ENCODE measurements at places on chromosomes 3 and 15.

DNA sequence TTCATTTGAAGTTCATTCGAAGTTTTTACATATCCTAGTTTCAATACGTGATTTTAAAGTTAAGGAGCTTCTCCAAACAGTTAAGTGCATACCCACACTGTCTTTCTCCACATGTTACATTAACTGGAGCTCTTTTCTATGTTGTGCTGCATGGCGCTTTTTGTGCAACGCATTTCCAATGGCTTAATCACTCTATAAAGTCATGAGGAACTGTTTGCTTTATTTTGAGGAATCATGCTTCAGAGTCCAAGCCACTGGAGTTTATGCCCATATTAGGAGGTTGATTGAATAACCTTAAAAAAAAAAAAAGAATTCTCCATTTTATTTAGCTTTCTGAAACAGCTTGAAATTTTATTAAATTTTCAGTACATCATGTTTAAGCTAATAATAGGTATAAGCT is 109.4 kb upstream of the MBNL1 start:
- DNase-seq = no peak

DNA sequence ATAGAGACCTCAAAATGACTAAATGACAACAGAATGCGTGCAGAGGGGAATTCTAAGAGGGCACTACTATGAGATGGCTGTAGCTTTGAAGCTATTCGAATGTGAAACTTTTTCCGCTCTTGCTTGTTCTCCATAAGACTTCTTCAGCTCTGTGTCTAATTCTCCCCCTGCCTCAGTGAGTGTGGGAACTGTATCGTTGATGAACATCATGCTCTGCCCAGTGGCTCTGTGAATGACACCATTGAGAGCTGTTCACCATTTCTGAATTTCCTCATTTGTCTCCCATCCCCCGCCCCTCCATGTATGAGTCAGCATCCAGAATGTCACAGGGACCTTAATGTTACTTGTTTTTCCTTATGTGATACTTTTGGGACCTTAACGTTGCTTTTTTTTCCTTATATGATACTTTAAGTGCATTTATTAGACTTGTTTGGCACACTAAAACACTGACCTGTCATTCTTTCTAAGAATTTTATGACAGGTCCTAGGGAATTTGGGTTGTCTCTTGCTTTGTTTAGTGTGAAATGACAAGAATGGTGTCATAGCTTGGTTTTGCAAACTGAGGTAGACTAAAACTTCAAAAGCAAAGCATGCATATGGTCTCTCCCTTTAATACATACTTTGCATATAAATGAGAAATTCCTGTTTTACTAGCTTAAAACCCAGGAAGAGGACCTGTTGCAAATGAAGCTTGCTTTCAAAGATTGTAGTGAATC is 99.6 kb downstream of the FNDC3B start:
- DNase-seq = peak; percentile 45

- DNase-seq = no peak
Measured at GRCh38 chr15:70356919-70357318, 259.2 kb upstream of the TLE3 start.

- DNase-seq = no peak
Measured at GRCh38 chr3:186788482-186789370, 5.3 kb downstream of the EIF4A2 start.

- no peak for DNase-seq
Measured at GRCh38 chr3:131223373-131224289, 157.9 kb upstream of the NUDT16 start.

- no peak for DNase-seq
Measured at GRCh38 chr15:27458345-27459084, 487.5 kb downstream of the GABRG3 start.

- no peak for DNase-seq
Measured at GRCh38 chr15:75508840-75509532, 57.5 kb upstream of the SIN3A start.

GRCh38 chr15:31364301-31365031 is 37.8 kb downstream of the KLF13 start:
- DNase-seq = peak; percentile 54

GRCh38 chr15:92667287-92667904 is 11.8 kb upstream of the FAM174B start:
- no peak for DNase-seq

DNA sequence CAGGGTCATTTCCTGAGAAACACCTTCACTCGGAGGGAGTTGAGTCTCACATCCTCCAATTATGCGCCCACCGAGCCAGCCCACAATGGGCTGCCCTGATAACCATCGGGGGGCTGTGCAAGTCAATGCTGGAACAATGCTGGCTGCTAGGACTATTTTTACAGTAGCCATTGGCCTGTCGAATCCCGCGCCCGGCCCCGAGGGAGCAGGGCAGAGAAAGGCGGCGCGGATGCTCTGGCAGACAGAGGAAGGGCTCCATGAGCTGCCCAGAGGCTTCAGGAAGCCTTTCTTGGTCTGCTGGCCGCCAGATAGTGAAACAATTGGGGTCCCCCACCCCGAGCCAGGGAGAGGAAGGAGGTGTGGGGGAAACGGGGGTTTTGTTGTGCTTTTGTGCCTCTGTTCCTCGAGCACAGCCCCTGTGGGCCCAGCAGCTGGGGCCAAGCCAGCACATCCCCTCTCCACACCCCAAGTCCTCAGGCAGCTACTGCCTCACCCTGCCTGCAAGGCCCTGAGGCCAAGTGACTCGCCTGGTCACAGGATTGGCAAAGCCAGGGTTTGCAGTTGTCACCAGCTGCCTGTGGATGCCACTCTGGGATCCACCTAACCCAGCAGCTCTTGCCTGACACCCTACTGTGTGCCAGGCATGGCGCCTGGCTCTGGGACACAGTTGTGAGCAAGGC is 39.0 kb downstream of the SLC6A6 start:
- DNase-seq = no peak

DNA sequence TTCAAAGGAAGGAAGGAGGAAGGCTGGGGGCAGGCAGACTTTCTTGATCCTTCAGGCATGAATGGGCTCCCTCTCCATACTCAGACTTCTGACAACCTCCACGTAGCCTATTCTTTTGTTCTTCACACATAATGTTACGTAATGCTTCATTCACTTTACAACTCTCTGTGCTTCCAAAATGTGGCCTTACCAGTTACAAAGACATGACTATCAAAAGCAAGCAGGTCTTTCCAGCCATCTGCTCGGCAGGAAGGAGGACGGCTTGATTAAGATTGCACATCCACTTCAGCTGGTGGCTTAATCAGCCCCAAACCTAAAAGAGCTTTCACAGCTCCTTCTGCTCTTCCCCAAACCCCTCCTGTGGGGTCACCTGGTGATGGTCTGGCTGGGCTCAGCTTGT is 263.2 kb downstream of the XXYLT1 start:
- DNase-seq = no peak

DNA sequence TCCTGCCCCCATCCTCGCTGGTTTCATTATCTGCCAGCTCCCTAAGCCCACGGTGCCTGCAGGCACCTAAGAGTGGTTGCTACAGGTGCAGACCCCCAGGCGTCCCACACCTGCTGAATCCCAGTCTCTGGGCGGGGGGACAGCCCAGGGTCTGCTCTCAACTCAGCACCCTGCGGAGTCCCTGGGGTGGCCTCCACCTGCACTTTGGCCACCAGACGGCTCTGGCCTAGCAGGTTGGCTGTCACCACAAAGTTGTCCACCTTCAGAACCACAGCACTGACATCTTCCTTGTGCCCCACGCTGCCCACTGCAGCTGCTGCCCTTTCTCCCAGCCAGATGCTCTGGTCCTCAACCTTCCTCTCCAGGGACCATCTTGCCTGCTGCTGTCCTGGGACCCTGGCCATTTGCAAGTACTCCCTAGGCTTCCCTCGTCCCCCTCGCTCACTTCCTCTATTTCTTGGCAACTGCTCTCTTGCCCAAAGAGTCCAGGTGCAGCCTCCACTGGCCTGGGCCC is 34.9 kb upstream of the SNRPA1 start:
- DNase-seq = no peak

- DNase-seq = no peak
Measured at GRCh38 chr3:41650406-41650805, 311.5 kb downstream of the ULK4 start.

- DNase-seq = no peak
Measured at GRCh38 chr3:148309390-148310035, 388.2 kb upstream of the AGTR1 start.

- DNase-seq = no peak
Measured at GRCh38 chr3:29515451-29515850, 234.6 kb downstream of the RBMS3 start.

DNA sequence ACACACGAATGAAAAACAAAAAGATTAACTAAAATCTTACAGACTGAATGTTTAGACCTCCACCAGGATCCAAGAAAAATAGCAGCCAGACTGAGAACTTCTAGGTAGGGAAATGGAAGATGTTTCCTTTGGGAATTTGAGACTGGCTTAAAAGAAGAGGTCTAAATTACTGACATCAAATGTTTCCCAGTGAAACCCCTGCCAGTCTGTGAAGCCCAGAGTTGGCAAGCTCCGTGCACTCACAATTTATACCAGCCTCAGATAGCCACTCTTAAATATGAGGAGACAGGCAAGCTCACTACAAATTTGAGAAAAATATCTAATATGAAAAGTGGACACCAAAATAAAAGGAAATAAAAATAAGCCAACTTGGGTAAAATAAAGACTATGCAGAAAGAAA is 700.5 kb upstream of the ZNF385D start:
- no peak for DNase-seq

DNA sequence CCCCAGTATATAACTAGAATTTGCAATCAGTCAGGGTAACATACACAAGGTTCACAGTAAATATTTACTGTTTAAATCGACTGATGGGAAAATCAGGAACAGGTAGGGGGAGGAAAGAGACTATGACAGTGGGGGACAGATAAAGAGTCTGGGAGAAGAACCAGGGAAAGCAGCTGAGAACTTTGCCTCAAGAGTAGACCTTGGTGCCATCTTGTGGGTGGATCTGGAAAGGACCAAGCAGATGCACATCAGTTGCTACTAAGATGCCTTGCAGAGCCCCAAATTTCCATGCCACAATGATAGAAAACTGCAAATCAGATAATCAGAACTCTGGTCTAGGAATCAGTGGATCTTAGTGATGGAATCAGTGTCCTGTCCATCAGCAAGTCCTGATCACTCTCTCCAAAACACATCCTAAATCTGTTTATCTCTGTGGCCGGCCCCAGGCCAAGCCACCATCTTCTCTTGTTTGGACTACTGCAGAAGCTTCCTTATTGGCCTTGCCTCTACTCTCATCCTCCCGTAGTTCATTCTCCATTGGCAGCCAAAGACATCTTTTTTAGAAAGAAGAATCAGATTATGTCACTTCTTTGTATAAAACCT is 62.7 kb downstream of the PDE8A start:
- peak; percentile 21 for DNase-seq

DNA sequence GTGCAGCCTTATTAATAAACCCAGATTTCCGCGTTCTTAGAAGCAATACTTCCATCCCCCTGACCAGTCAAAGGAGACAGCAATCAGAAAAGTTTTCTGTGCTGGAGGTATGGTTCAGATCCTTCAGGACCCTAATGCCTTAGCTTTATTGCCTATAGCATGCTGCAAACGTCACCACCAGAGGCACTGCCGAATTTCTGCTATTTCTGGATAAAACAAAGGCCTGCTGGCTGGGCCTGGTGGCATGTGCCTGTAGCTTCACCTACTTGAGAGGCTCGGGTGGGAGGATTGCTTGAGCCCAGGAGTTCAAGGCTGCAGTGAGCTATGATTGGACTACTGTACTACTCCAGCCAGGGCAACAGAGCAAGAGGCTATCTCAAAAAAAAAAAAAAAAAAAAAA is 407.2 kb downstream of the FOXP1 start:
- no peak for DNase-seq

DNA sequence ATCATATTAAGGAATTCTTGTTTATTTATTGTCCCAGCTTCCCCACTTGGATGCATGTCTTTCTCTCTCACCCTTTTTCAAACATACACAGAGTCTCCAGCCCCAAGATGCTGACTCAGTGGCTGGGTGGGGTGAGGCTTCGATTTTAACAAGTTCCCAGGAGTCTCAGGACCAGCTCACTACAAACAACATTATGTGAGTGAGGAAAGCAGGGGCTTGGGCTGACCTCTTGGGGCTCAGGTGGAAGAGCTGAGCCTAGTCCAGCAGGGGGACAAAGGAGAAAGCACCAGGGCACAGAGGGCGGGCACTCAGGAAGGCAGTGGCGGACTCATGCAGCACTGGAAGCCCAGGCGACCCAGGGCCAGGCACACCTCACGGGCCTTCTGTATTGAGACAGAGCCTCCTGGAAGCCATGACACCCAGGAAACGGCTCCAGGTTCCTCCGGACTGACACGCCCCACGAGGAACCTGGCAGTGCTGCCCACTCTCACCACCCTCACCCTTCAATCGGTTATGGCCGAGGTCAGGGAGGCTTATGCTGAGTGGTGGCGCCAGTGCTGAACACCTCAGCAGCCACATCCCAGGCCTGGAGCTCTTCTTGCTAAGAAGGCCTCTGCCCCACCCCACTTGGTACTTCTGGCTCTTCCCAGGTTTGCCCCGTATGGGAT is 97.4 kb downstream of the LRIG1 start:
- no peak for DNase-seq

- no peak for DNase-seq
Measured at GRCh38 chr3:193229851-193230420, 11.1 kb upstream of the PLAAT1 start.

DNA sequence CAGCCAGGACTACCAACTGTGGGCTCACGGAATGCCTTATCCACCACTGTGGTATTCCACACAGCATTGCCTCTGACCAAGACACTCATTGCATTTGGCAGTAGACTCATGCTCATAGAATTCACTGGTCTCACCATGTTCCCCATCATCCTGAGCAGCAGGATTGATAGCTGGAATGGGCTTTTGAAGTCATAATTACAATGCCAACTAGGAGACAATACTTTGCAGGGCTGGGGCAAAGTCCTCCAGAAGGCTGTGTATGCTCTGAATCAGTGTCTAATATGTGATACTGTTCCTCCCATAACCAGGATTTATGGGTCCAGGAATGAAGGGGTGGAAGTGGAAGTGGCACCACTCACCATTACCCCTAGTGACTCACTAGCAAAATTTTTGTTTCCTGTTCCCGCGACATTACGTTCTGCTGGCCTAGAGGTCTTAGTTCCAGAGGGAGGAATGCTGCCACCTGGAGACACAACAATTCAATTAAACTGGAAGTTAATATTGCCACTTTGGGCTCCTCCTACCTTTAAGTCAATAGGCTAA is 58.6 kb upstream of the CCDC80 start:
- no peak for DNase-seq

DNA sequence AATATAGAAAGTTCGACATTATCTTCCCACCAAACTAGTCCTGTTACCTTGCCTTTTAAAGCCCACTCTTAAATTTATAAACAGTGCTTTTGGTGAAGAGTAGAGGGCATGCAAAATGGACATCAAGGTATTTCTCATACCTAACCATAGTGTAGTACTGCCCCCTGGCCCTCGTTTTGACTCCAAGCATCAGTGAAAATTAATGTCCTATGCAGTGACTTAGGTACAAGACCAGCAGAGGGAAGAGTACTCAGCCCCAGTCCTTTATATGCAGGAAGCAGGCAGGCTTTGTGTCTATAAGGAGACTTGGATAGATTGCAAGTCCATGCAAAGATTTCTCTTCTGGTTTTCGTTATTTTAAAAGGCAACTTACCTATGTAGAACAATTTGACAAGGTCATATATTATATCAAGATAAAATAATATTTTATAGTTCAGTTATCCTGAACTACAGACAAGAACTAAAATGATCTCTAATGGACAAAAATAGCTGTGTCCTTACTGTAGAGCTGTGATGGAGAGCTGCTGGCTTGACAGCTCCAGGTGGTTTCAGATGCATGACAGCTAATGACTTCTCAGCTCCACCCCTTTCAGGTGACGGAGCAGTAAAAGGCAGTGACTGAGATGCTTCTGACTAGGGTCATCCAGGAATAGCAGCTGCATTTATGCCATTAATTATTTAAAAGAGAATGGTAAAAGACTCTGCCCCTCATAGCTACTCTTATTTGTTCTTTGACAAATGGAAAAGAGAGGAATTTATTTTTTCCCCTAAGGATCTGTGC is 646.1 kb downstream of the SQOR start:
- DNase-seq = no peak

Measured in stimulated activated CD4-positive, alpha-beta T cell treated with anti-CD3 and anti-CD28 coated beads, Interleukin-1b, Interleukin-23, amount 100 ng/mL, for 48 hours (primary cell).